Natural killer cell (primary cell): ENCODE measurements at places on chromosomes 1 and 21. TPM values are rescaled to one million over a fixed set of nuclear protein-coding genes. Genes with fewer than 3 reads are reported as not detected.

ADAMTSL4 gene
- 2.9 TPM for total RNA-seq

ZBTB37 gene
- 39.8 TPM for total RNA-seq

PFDN2 gene
- 35.0 TPM for total RNA-seq

ADAMTS5 gene
- total RNA-seq: not detected

DNA sequence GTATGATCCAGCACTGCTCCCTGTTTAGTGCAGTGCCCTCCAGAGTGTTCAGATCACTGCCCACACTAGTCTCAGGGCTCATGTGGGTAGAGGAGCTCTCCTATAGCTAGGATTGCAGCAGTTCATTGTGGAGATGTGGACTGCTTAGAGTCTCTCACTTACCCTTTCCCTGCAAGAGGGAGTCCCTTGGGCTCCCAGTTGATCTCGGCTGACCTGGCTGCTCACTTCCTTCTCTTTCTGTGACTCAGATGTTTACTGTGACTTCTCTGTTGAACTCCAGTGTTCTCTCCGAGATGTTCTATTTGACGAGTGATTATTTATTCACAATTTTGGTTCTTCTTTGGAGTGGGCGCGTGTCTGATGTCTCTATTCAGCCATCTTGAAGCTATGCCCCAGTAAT is 141.9 kb downstream of the PTBP2 start:
- H3K4me1 ChIP-seq: no peaks in the 10 kb centered on the region
- no peaks in the 10 kb centered on the region for H3K36me3 ChIP-seq
- DNase-seq: no peak
- H3K27me3 ChIP-seq: no peaks in the 10 kb centered on the region
- H3K27ac ChIP-seq: no peak overlapping the region

DNA sequence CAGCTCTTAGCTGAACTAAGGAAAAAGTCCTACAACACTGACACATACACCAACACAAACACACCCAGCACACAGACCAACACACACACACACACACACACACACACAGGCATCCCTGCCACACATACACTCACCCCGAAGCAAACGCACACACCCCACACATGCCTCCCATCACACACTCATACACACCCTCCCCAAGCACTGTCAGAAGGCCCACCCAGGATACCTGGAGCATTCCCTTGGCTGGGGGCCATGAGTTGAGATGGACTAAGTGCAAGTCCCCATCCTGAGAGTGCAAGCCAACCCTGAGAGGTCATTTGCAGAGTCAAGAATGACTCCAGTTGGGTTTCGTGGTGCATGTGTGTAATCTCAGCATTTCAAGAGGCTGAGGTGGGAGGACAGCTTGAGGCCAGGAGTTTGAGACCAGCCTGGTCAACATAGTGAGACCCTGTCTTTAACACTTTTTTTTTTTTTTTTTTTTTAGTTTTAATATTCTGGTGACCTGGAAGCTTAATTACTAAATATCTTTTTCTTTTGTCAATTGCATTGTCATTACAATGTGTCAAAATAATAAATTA is 117.3 kb downstream of the RHOU start:
- H3K27me3 ChIP-seq: no peaks in the 10 kb centered on the region
- H3K4me1 ChIP-seq: peaks cover 3% of the 10 kb centered on the region
- H3K27ac ChIP-seq: no peak overlapping the region
- H3K4me3 ChIP-seq: no peak overlapping the region
- H3K36me3 ChIP-seq: no peaks in the 10 kb centered on the region

GRCh38 chr1:228748431-228748830 is 13.2 kb downstream of the RHOU start:
- peaks cover 5% of the 10 kb centered on the region for H3K27me3 ChIP-seq
- H3K36me3 ChIP-seq: peaks cover 8% of the 10 kb centered on the region
- peaks cover 13% of the 10 kb centered on the region for H3K4me1 ChIP-seq
- no peak overlapping the region for H3K27ac ChIP-seq

DNA sequence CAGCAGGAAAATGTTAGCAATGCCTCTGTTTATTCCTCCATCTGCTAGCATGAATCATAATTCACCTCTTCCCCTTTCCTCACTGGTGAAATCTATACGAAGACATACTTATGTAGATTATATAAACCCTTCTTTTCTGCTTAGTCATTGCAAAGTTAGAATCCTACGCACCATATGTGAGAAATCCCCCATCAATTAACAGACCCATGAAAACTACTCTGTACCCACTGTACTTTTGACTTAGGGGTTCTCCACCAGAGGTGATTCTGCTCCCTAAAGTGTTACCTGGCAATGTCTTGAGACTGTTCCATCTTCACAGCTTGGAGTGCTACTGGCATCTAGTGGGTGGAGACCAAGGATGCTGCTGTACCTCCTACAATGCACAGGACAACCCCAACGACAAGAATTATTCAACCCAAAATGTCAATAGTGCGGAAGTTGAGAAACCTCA is 49.6 kb upstream of the KCTD3 start:
- H3K27me3 ChIP-seq: no peaks in the 10 kb centered on the region
- no peaks in the 10 kb centered on the region for H3K4me1 ChIP-seq
- no peak for DNase-seq
- no peak overlapping the region for H3K4me3 ChIP-seq
- no peaks in the 10 kb centered on the region for H3K36me3 ChIP-seq

- no peak overlapping the region for H3K4me3 ChIP-seq
- peaks cover 3% of the 10 kb centered on the region for H3K27me3 ChIP-seq
- H3K4me1 ChIP-seq: peaks cover 13% of the 10 kb centered on the region
- DNase-seq: no peak
These were observed 2.6 kb downstream of the BCAR3 start for GRCh38 chr1:93678946-93679480.

DNA sequence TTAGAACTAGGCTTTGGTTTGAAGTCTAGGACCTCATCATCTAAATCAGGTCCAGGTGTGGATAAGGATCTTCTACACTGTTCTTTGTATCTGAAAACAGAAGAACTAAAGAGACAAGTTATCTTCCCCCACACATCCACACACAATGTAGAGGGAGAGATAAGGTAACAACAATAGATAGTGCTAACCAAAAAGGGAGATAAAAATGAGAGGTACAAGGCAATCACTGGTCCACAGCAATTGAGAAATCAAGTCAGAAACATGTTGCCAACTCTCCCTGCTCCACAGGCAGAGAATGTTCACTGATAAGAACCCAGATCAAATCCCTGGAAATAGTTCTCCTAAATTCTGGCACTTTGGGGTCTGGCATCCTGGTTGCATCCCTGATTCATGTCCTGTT is 75.8 kb upstream of the LHX8 start:
- H3K27me3 ChIP-seq: no peaks in the 10 kb centered on the region
- no peaks in the 10 kb centered on the region for H3K4me1 ChIP-seq
- no peak for DNase-seq
- H3K27ac ChIP-seq: no peak overlapping the region
- no peaks in the 10 kb centered on the region for H3K36me3 ChIP-seq

- DNase-seq: no peak
- no peak overlapping the region for H3K4me3 ChIP-seq
- H3K27me3 ChIP-seq: no peaks in the 10 kb centered on the region
- no peak overlapping the region for H3K27ac ChIP-seq
- H3K36me3 ChIP-seq: peaks cover 2% of the 10 kb centered on the region
- peaks cover 20% of the 10 kb centered on the region for H3K4me1 ChIP-seq
These were observed 3.1 kb downstream of the LRP8 start for GRCh38 chr1:53324728-53325297.

GRCh38 chr1:27979151-27979858 is 19.5 kb downstream of the XKR8 start:
- H3K27me3 ChIP-seq: no peaks in the 10 kb centered on the region
- H3K36me3 ChIP-seq: peaks cover 12% of the 10 kb centered on the region
- no peaks in the 10 kb centered on the region for H3K4me1 ChIP-seq
- H3K4me3 ChIP-seq: no peak overlapping the region

GRCh38 chr1:206575894-206576737 is 36.1 kb downstream of the EIF2D start:
- peaks cover 94% of the 10 kb centered on the region for H3K4me1 ChIP-seq
- peaks cover 39% of the 10 kb centered on the region for H3K36me3 ChIP-seq
- peak overlapping the region; percentile 98 for H3K27ac ChIP-seq
- H3K27me3 ChIP-seq: no peaks in the 10 kb centered on the region
- no peak for DNase-seq
- no peak overlapping the region for H3K4me3 ChIP-seq

DNA sequence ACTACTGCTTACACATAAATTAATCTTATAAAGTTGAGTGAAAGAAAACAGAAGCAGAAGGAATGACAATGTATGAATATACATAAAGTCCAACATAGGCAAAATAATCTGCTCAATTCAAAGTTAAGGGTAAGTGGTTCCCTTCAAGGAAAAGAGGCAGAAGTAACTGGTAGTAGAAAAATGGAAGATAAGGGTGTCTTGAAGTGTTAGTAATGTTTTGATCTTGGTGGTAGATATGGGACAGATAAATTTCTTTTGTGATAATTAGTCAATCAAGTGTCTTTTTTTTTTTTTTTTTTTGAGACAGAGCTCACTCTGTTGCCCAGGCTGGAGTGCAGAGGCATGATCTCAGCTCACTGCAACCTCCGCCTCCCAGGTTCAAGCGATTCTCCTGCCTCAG is 12.7 kb downstream of the USP48 start:
- peaks cover 38% of the 10 kb centered on the region for H3K4me1 ChIP-seq
- no peaks in the 10 kb centered on the region for H3K27me3 ChIP-seq
- no peaks in the 10 kb centered on the region for H3K36me3 ChIP-seq
- no peak overlapping the region for H3K27ac ChIP-seq

DNA sequence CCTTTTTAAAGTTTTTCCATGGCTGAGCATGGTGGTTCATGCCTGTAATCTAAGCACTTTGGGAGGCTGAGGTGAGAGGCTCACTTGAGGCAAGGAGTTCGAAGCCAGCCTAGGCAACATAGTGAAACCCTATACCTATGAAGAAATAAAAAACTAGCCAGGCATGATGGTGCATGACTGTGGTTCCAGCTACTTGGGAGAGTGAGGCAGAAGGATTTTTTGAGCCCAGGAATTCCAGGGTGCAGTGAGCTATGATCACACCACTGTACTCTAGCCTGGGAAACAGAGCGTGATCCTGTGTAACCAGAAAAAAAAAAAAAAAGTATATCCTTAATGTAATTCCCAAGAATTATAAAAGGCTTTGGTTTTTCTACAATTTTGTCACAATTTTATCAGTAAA is 17.4 kb downstream of the DEPDC1 start:
- DNase-seq: no peak
- no peaks in the 10 kb centered on the region for H3K4me1 ChIP-seq
- H3K27ac ChIP-seq: no peak overlapping the region
- peaks cover 2% of the 10 kb centered on the region for H3K36me3 ChIP-seq

DNA sequence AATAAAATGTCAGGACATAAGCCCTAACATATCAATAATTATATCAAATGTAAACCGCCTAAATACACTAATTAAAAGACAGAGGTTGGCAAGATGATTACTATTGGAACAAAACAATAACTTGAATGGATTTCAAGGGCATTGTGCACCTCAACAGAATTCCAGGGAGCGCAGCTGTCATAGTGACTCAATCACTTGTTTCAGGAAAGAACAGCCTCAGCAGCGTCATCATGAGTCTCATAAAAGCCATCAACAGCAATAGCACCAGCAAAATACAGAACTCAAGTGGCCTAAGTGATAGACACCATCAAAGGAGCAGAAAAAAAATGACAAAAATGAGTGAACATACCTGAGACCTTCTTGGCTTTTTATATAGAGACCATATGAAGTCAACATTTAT is 632.7 kb upstream of the NR5A2 start:
- H3K4me1 ChIP-seq: no peaks in the 10 kb centered on the region
- no peaks in the 10 kb centered on the region for H3K27me3 ChIP-seq
- H3K36me3 ChIP-seq: no peaks in the 10 kb centered on the region
- no peak overlapping the region for H3K27ac ChIP-seq
- H3K4me3 ChIP-seq: no peak overlapping the region

DNA sequence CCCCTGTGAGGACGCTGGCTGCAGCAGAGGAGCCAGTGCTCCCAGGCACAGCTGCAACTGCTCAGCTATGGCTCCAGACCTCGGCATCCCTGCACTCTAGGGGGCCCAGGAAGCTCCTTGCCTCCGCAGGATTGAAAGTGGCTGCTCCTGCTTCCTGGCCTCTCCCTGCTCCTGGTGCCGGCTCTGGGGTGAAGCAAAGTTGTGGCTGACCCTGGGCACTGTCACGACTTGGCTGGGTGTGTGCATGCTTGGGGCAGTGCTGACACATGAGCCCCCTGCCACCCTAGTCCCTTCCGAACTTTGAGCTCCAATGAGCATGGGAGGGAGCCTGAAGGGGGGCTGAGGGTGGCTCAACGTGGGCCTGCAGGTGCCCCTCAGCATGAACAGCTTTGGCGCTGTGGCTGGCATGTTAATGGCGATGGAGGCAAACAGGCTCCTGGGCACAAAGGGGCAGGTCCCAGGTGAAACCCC is 1512.2 kb downstream of the KCNT2 start:
- no peak overlapping the region for H3K27ac ChIP-seq
- no peaks in the 10 kb centered on the region for H3K4me1 ChIP-seq
- DNase-seq: no peak
- H3K27me3 ChIP-seq: no peaks in the 10 kb centered on the region
- no peaks in the 10 kb centered on the region for H3K36me3 ChIP-seq

DNA sequence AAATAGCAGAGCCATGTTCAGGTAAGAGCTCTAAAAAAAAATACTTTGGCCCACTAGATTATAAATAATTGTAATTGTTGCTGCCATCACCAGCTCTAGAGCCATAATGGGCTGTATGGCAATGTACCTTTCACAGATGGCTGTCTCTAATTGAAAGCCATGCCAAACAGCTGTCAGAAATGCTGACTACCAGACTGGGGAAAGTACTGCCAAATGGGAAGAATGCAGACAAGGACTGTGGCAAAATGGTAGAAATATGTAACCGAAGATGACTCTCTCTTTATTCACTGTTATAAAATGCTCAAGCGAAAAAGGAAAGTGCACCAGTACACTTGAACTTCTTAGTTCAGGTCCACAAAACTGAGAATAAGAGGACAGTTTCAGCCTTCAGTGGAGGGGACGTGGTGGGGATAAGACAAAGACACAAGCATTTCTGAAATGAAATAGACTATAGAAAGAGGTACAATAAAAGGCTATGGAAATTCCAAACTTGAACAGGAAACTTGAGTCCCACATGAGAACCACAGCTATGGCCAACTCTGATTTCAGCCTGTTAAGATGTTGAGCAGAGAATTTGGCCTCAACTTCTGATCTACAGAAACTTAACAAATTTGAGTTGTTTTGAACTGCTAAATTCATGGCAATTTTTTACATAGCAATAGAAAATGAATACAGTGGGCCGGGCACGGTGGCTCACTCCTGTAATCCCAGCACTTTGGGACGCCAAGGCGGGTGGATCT is 46.5 kb upstream of the LPGAT1 start:
- no peak for DNase-seq
- H3K4me3 ChIP-seq: no peak overlapping the region
- no peak overlapping the region for H3K27ac ChIP-seq
- no peaks in the 10 kb centered on the region for H3K4me1 ChIP-seq
- H3K36me3 ChIP-seq: no peaks in the 10 kb centered on the region
- H3K27me3 ChIP-seq: no peaks in the 10 kb centered on the region

GRCh38 chr1:228445843-228446650 is 29.4 kb upstream of the TRIM17 start:
- H3K27ac ChIP-seq: no peak overlapping the region
- H3K27me3 ChIP-seq: peaks cover 28% of the 10 kb centered on the region
- peak; percentile 56 for DNase-seq
- peak overlapping the region; percentile 13 for H3K4me3 ChIP-seq
